ENCODE measurements at places on chromosomes 12 and 14. TPM values are rescaled to one million over a fixed set of nuclear protein-coding genes. Genes with fewer than 3 reads are reported as not detected.

The CLEC6A gene
- polyA plus RNA-seq, result not detected

The TAS2R43 gene
- polyA plus RNA-seq, result not detected

The DDX11 gene
- polyA plus RNA-seq, result 7.1 TPM

The CCDC197 gene
- not detected for polyA plus RNA-seq

The NIN gene
- polyA plus RNA-seq, result 42.7 TPM

The ORMDL2 gene
- 71.6 TPM for polyA plus RNA-seq
